ENCODE measurements at places on chromosomes 3 and 15. TPM values are rescaled to one million over a fixed set of nuclear protein-coding genes. Genes with fewer than 3 reads are reported as not detected.

The APOD gene
- 0.19 TPM for polyA plus RNA-seq

The PLA2G4B gene
- 32.3 TPM for polyA plus RNA-seq

The CD96 gene
- polyA plus RNA-seq: not detected

The DNAH12 gene
- 0.65 TPM for polyA plus RNA-seq

The ITIH4 gene
- polyA plus RNA-seq: 1.7 TPM

The SLC9C1 gene
- 0.12 TPM for polyA plus RNA-seq

The MYO5C gene
- polyA plus RNA-seq: 1.0 TPM

The SCN11A gene
- polyA plus RNA-seq: 0.51 TPM

The GNAT1 gene
- polyA plus RNA-seq: not detected

The RPL39L gene
- 24.8 TPM for polyA plus RNA-seq

The ANKRD63 gene
- 13.7 TPM for polyA plus RNA-seq

The PAQR9 gene
- 1.1 TPM for polyA plus RNA-seq

The ANKUB1 gene
- polyA plus RNA-seq: not detected

The GPR149 gene
- polyA plus RNA-seq: not detected

The LHFPL4 gene
- polyA plus RNA-seq: 0.14 TPM

The GP9 gene
- not detected for polyA plus RNA-seq

The CCR3 gene
- polyA plus RNA-seq: not detected

The ARHGAP11A gene
- polyA plus RNA-seq: 5.1 TPM

The CCR9 gene
- 0.22 TPM for polyA plus RNA-seq

The CLDN1 gene
- 0.54 TPM for polyA plus RNA-seq

The PLCL2 gene
- polyA plus RNA-seq: 30.4 TPM

The CD200R1 gene
- not detected for polyA plus RNA-seq

The NRROS gene
- not detected for polyA plus RNA-seq

The FRMD4B gene
- polyA plus RNA-seq: 38.6 TPM

The TUSC7 gene
- polyA plus RNA-seq: not detected

The GOLGA8Q gene
- not detected for polyA plus RNA-seq

The SLC28A1 gene
- polyA plus RNA-seq: 0.41 TPM

The CADPS gene
- polyA plus RNA-seq: 49.2 TPM

The DZIP1L gene
- 19.4 TPM for polyA plus RNA-seq

The C2CD4A gene
- not detected for polyA plus RNA-seq

The PARL gene
- 99.9 TPM for polyA plus RNA-seq

The STRIT1 gene
- polyA plus RNA-seq: not detected

The MCTP2 gene
- 1.1 TPM for polyA plus RNA-seq

The SLC6A11 gene
- polyA plus RNA-seq: not detected

The TIGIT gene
- polyA plus RNA-seq: not detected

The TLR9 gene
- polyA plus RNA-seq: not detected

The ATP13A5 gene
- 0.16 TPM for polyA plus RNA-seq

The C3orf20 gene
- polyA plus RNA-seq: not detected

The FHIT gene
- 31.2 TPM for polyA plus RNA-seq

The BNC1 gene
- 6.4 TPM for polyA plus RNA-seq

Measured in cardiac muscle cell (in vitro differentiated cells and primary cell).